Activated T-helper 1 cell treated with anti-CD3 and anti-CD28 coated beads, Interleukin-2, amount 50 U/mL, for 16 hours (primary cell): ENCODE measurements at places on chromosomes 7 and 10.

- no peak for DNase-seq
These were observed 17.6 kb upstream of the GDI2 start for GRCh38 chr10:5830629-5831445.

DNA sequence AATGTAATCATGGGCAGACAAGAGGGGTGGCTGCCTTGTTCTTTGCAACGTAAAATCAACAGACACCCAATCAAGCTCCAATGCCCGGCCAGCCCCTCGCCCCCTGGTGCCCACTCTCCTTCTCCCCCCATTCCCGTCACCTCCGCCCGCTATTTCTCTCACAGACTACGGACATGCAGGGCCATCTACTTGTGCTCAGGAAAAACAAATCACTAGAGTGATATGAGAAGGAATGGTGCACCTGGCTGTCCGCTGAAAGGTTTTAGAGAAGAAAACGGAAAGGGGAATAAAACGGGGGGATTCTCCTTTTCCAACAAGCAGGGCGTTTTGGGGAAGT is 396 bp downstream of the GRM8 start:
- no peak for DNase-seq

- no peak for DNase-seq
These were observed 412.3 kb upstream of the LRRTM3 start for GRCh38 chr10:66513504-66513903.

GRCh38 chr10:129448539-129448938 is 18.5 kb upstream of the MGMT start:
- no peak for DNase-seq

DNA sequence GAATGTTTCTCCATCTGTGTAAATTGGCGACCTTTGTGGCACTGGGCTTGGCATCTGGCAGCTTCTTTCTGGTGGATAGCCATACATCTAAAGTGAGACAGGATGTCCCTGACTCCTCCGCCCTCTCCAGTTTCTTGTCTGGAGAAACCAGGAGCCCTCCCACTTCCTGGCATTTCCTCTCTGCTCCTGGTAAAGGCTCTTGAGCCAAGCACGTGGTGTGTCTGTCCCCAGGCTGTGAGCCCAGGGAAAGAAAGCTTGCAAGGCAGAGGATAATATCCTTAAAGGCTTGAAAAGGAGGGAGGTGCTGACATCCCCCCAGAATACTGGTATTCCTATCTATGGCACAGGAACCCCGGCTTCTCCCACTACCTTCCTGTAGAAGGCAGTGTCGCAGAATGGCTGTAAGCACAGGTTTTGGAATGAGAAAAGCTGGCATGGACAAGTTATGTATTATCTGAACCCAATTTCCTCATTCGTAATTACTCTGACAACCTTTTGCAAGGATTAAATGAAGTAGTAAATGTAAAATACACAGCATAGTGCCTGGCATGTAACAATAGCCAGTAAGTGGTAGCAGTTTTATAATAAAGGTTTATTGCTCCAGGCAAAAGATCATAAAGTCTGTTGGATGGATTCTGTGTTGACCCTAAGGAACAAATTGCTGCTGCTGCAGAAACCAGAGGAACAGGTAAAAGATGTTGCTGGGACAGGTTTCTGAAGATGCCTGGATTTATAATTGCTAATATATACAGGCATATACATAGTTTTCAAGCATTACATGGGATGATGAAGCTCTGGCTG is 11.8 kb upstream of the ACSL5 start:
- DNase-seq: no peak

- no peak for DNase-seq
These were observed 17.9 kb upstream of the UCN3 start for GRCh38 chr10:5346881-5347280.

DNA sequence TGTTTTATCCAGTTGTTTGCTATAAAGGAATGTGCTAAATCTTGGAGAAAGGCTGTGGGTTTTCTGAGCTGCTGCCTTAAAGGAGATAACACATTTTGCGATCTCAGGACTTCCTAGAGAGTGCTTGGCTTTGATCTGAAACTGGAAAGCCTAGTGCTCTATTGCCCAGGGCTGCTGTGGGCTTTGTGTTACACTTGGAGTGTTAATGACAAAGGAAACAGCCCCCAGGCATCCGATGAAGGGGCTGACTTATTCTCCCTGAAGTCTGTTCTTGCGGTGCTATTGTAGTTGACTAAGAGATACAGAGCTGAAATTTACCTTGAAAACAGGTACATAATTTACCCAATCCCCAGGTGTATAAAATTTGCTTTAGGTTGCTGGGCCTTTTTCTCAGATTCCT is 74.5 kb downstream of the SND1 start:
- DNase-seq: no peak

DNA sequence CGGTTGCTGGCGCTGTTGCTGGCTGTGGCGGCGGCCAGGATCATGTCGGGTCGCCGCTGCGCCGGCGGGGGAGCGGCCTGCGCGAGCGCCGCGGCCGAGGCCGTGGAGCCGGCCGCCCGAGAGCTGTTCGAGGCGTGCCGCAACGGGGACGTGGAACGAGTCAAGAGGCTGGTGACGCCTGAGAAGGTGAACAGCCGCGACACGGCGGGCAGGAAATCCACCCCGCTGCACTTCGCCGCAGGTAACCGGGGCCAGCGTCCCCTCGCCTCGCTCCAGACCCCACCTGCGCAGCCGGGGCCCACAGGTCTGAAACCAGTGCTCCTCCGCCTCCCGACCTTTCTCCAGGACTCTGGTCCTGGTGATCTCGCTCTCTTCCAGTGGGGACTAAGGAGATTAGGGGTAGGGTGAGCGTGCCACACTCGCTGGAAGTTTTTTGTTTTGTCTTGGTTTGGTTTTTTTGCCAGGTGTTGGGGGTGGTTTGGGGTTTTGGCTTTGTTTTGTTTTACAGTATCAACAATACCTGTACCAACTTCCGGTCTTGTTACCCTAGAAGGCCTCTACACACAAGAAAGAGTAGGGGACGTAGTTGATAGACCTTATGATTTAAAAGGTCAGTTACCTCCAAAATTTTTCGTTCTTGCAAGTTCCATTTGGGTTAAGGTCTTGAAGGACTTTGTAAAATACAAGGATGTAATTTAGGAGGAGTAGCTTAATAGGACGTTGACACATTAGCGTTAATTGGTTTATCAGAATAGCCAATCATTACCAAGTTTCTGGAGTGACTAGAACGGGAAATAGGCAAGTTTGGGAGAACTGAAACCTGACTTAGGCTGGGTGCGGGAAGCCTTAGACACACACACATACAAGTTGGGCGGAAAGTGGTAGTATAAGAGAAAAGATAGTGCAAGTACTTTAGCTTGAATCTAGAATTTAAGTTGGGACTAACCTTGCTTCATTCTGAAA is 704 bp downstream of the TNKS2 start:
- DNase-seq: peak; percentile 30

DNA sequence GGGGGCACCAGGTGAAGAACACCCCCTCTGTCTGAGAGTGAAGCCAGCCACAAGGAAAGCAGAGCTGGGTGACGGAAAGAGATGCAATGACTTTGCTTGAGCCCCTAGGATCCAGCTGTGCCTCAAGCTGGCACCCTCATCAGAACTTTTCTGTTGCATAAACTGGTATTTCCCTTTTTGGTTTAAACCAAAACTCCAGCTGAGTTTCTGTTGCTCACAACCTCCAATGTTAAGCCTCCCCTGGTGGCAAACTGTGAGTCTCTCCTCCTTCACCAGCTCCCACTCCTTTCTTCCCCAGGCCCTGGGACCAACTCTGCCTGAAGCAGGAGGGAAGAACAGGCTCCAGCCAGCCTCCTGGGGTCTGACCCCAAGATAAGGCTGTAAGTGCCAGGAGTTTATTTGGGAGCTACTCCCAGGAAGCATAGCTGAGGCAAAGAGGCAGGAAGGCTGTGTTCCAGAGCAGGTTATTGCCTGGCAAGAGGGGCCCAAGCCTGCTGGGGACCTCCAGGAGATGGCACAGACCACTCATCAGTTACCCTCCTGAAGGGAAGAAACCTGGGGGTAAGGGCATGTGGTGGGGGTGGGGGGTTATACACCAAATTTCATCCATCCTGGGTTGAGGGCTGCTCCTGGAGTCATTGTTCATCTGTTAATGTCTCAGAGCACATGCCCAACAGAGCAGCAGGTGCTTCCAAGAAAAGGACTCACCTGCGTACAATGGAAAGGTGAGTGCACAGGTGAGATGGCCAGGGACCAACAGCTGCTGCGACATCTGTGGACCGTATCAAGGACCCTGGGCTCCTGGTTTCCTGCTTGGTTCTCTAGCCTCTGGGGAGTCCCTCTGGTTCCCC is 73.3 kb upstream of the NANOS1 start:
- no peak for DNase-seq

GRCh38 chr10:3765146-3765545 is 19.9 kb downstream of the KLF6 start:
- no peak for DNase-seq

GRCh38 chr10:101875068-101875688 is 31.6 kb upstream of the KCNIP2 start:
- no peak for DNase-seq

- DNase-seq: no peak
These were observed 1528.8 kb upstream of the LRRTM3 start for GRCh38 chr10:65396997-65397396.
